Anterior cingulate cortex (tissue), 58 donors: ENCODE measurements at places on chromosomes 7 and 10.

DNA sequence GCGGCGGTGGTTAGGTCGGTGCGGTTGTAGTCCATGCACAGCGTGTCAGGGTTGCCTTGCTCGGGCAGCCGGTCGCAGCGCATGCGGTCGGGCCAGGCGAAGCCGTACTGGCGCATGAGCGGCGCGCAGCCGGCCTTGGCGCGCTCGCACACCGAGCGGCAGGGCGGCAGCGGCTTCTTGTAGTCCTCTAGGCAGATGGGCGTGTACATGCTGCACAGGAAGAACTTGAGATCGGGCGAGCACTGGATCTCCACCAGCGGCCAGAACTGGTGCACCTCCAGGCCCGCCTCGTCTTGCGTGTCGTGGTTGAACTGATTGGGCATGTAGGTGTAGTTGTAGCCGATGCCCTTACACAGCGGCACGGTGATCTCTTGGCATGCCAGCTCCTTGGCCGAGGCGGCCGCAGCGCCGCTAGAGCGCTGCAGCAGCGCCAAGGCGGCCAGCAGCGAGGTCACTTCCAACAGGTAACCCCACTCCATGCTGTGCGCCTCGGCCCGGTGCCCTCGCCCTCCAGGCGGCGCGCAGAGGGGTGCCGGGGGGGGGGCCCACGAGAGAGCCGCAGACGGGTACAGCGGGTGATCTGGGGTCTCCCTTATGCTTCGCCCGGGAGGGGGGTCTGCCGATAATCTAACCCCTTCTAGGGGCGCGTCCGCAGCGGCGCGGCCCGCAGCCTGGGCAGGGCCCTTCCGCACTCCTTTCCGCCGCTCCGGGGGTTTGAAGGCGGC is 983 bp downstream of the FZD8 start:
- peak; percentile 27 for DNase-seq

DNA sequence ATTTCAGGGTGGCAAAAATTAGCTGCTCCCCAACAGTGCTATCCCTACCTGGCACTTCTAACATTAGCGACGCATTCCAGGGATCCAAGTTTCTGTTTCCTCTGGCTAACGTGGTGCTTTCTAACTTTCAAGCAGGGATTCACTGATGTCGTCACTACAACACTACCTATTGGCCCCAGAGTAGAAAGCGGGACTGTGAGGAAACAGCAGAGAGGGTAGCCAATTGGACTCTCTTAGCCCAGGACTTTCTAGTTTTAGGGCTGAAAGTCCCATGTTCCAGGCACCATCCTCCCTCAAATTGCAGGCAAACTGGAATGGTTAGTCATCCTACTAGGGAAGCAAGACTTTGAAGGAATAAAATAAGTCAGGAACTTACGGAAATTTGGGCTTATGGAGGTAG is 89.3 kb upstream of the AGK start:
- no peak for DNase-seq

DNA sequence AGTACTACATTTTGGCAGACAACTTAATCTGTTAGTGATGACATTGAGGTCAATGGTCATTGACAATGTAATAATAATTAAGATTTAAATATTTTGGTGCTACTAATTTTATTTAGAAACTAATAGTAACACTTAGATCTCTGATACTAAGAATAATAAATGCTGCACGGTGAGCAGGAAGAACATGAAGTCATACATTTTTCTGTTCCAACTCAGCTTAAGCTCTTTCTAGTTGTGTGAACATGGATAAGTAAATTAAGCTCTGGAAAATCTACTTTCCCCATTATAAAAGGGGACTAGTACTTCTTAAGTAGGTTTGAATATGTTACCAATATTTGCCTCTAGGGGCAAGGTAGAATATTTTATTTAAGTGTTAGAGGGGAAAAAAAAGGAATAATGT is 65.9 kb upstream of the MEOX2 start:
- DNase-seq = no peak

DNA sequence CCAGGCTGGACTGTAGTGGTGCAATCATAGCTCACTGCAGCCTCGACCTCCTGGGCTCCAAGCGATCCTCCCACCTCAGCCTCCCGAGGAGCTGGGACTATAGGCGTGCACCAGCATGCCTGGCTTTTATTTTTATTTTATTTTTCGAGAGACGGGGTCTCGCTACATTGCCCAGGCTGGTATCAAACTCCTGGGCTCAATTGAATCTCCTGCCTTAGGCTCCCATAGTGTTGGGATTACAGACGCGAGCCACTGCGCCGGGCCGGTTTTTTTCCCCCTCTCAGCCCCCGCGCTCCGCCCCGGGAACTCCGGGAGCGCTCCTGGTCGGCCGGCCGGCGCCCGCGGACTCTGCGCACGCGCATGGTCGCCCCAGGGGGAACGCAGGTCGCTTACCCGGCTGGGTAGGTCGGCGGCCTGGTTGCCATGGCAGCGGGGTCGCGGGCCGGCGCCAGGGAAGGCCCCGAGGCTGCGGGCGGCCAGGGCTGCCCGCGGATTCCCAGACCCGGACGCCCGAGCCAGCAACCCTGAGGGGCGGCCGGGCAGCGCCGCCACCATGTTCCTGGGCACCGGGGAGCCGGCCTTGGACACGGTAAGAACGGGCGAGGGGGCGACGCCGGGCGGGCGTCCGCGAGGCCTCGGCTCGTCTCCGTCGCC is at the start of gene IQCE:
IQCE (plus strand) TSS at position 351 of the 654 bp plus-strand sequence; CDS start at position 554, 203 bp downstream.
- DNase-seq = peak; percentile 79

DNA sequence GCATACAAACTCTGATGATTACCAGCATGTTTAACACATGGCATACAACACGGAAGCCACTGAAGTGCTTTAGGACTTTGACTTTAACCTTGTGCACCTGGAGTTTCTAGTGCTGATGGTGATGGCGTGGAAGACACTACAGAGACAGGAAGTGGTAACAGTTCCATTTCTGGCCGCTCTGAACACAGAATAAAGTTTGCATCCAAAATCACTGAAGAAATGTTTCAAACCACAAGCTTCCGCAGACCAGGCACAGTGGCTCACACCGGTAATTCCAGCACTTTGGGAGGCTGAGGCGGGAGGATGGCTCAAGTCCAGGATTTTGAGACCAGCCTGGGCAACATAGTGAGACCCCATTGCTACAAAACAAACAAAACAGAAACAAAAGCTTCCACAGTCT is 40.3 kb upstream of the TNPO3 start:
- DNase-seq = no peak

DNA sequence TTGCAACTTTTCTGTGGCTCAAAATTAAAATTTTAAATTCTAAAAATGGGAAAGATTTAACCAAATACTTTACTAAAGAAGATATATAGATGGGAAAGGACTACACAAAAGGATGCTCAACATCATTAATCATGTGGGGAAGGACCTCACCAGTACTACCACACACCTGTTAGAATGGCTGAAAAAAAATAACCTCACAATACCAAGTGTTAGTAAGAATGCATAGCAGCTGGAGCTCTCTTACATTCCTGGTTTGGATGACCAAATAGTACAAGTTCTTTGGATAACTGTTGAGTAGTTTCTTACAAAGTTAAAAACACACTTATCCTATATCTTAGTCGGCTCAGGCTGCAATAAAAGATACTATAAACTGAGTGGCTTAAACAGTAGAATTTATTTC is 33.9 kb downstream of the LIPJ start:
- DNase-seq = no peak

- no peak for DNase-seq
Observed at GRCh38 chr7:159007364-159007995, 137.2 kb downstream of the VIPR2 start.

DNA sequence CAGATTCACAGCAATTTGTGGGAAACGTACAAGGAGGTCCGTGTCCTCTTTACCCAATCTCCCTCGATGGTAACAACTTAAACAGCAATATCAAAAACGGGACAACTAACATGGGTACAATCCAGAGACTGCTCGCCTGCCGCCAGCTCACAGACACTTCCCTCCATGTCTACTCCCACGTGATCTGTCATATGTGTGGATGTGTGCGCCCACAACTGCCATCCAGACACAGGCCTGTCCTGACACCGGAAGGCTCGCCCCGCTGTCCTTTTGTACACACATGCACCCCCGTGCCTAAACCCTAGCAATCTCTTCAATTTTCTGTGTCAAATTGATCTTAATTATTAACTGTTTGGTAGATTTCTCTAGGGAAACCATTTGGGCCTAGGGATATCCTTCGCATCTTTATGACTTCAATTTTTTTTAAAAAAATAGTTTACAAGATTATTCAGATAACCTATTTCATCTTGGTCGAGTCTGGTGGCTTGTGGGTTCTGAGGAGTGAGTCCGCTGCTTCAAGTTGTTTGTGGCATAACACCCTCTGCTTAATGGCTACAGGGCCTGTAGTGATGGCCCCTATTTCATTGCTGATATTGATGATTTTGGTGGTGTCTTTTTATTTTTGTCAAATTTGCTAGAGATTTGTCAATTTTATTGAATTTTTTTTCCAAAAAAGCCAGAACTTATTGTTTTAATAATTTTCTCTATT is 260.6 kb downstream of the MAD1L1 start:
- no peak for DNase-seq

DNA sequence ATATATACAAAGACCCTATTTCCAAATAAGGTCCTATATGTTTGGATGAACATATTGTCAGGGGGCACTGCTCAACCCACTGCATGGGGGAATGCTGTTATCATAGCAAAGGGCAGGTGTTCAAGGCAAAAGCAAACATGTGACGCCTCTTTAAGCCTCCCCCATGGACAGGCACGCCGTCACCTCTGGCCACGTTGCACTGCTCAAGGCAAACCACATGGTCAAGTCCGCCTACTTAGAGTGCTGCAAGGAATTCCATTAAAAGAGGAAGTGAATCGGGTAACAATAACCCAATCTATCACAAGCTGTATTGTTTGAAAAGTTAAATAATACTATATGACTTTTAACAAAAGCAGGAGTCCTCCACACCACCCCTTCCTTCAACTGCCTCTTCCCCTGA is 8.8 kb upstream of the CALD1 start:
- DNase-seq = no peak

- DNase-seq = no peak
Observed at GRCh38 chr10:112389271-112389822, 15.4 kb downstream of the ACSL5 start.

GRCh38 chr7:151705636-151706276 is 171.2 kb downstream of the PRKAG2 start:
- no peak for DNase-seq

- no peak for DNase-seq
Observed at GRCh38 chr7:112898432-112899290, 108.5 kb upstream of the TMEM168 start.

- no peak for DNase-seq
Observed at GRCh38 chr7:6530626-6531491, 20.4 kb downstream of the GRID2IP start.

DNA sequence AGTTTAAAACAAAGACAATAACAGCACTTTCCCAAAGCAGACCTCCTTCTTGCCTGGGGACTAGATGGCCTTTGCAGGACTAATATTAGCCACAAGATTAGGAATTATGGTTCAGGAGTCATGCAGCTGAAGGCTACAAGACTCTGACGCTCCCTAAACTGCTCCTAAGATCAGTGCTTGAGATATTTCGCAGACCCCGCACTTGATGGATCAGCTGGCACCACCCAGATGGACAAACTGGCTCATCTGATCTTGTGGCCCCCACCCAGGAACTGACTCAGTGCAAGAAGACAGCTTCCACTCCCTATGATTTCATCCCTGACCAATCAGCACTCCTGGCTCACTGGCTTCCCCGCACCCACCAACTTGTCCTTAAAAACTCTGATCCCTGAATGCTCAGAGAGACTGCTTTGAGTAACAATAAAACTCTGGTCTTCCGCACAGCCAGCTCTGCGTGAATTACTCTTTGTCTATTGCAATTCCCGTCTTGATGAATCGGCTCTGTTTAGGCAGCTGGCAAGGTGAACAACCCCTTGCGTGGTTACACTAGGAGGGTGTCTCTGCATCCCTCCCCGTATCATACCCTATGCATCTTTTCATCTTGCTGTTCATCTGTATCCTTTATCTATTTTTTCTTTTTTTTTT is 26.9 kb upstream of the NRBF2 start:
- DNase-seq = no peak

GRCh38 chr10:94092848-94093247 is 99.1 kb downstream of the PLCE1 start:
- no peak for DNase-seq

DNA sequence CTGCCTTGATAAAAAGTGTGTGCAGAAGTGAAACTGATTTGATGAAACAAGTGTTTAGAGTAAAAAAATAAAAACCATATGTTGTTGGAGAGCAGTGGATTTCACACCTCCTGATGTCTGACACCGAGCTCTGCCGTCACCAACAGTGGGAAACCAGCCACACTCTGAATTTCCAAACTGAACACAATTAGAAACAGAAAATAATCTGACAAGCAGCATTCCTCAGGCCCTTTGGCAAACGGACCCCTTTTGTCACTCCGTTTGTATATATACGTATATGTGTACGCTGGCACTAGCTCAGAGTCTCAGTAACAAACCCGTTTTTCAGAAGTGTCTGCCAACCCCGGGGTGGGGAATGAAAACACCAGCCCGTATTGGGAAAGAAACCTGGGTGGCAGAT is 32.4 kb downstream of the TACC2 start:
- no peak for DNase-seq

DNA sequence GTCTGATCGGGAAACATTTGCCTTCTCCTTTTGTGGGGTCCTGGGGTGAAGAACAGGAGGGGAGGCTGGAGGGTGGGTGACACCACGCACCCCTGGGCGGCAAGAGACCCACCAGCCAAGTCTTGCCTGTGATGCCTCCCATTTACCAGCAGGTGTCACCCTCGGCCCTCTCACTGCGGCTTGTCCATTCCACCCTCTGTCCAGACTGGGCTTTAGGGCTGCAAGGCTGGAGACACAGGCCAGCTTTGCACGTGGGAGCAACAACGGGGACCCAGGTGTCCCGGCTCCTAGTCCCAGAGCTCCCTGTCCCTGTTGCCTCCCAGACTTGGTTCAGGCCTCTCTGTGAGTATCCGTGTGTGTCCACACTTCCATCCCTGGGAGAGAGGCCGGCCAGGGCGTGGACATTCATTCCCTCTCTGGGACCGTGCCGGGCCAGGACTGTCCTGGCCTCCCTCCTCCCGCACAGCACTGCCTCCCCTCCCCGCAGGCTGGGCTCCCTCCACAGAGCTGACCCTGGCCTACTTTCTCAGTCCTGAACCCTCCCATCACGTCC is 36.2 kb upstream of the GTF2IRD1 start:
- DNase-seq = no peak

DNA sequence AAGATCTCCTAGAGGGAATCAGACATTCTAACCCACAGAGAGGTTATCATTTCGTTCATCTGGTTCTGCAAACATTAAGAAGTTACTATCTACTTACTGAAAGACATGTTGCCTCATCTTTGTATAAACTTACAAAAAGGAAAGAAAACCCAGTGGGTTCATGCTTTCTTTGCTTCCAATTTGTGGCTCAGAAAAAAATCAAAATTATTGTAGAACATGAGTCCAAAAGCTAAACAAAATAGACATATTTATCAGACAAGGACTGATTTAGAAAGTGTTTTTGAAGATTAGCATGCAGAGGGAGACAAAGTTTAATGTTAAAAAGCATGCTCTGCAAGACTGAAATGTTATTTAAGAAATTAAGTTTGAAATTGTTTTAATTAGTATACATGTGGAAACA is 123.1 kb downstream of the MBL2 start:
- DNase-seq = no peak

DNA sequence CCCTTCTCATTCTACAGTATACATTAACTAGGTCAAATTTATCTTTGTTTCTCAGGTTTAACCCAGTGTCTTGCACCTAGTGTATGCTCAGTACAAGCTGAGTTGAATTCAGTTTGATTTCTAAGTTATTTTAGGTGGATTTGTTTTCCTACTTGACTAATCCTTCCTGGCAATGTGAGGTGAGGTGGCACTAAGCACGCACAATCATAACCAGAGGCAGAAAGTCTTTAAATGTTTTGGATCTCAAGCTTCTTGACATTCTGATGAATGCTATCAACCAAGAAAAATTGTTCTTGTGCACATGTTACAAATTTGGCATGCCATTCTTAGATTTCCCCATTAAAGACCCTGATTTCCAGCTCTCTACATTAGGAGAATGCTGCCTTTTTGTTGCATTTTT is 3.2 kb downstream of the BZW2 start:
- DNase-seq = no peak
